ENCODE measurements at places on chromosomes 16 and 17.

DNA sequence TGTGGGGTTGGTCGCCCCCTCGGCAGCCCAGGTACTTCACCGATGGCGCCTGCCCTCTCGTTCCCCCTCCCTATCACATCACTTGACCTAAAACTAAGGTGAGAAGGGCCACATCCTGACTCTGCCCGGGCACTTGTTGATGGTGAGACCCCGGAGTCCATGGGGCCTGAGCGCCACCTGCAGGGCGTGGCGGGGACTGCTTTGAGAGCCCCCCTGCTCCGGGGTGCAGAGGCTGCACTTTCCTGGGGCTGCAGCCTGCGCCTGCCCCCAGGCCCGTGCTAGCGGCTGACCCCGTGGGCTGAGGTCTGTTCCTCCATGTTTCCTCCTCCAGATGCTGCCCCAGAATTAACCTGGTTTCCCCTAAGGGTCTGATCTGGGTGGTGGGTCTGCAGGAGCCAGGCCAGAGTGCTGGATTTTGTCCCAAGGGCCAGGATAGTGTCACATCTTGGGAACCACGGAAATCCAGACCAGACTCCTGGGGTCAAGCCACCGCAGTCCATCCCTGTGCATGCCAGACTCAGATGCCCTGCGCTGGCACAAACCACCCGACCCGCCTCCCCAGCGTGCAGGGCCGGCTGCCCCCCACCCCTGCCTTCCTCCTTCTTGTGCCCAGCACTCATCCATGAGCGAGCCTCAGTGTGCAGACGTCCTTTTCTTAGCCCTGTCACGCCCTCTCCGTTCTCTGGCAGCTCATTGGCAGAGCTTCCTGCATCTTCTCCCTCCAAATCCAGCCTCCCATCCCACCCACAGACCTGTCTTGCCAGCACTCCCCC is 2.7 kb downstream of the NDUFAF8 start:
- DNase-seq: peak; percentile 81

DNA sequence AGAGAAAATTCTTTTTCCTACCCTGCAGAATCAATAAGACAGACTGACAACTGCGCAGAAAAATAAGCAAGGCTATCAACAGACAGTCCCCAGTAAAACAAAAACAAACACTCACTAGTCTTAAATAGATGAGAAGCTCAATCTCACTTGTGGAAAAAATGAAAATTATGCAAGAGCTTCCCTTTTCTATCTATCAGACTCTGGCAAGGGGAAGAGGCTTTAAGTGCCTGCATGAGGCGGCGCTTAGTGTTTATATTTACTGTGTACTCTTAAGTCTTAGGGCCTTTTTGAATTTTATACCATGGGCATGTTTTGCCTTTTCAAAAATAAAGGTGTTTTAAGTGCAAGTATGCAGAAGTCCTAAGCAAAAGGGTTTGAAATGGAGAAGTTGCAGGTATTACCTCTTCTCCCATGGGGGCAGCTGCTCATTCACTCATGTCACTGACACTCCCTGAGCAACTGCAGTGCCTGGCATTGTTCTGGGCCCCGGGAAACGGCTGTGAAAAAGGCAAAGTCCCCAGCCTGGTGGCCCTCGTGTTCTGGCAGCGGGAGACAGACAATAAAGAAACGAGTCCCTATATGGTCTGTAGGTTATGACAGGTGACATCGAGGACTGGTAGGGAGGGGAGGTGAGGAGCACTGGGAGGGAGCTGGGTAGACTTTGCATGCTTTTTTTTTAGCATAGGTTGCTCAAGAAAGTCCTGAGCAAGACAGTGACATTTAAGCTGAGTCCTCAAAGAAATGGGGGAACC is 35.2 kb downstream of the HSBP1 start:
- DNase-seq: peak; percentile 62

DNA sequence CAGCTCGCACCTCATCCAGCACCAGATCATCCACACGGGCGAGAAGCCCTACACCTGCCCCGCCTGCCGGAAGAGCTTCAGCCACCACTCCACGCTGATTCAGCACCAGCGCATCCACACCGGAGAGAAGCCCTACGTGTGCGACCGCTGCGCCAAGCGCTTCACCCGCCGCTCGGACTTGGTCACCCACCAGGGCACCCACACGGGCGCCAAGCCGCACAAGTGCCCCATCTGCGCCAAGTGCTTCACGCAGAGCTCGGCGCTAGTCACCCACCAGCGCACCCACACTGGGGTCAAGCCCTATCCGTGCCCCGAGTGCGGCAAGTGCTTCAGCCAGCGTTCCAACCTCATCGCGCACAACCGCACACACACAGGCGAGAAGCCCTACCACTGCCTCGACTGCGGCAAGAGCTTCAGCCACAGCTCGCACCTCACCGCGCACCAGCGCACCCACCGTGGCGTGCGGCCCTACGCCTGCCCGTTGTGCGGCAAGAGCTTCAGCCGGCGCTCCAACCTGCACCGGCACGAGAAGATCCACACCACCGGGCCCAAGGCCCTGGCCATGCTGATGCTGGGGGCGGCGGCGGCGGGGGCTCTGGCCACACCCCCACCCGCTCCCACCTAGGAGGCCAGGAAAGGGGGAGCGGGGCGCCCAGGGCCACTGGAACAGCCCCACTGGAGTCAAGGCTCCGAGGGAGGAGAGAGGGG is 7.5 kb downstream of the ZNF205 start:
- no peak for DNase-seq

GRCh38 chr17:384622-385177 is 32.1 kb upstream of the RPH3AL start:
- DNase-seq: no peak

DNA sequence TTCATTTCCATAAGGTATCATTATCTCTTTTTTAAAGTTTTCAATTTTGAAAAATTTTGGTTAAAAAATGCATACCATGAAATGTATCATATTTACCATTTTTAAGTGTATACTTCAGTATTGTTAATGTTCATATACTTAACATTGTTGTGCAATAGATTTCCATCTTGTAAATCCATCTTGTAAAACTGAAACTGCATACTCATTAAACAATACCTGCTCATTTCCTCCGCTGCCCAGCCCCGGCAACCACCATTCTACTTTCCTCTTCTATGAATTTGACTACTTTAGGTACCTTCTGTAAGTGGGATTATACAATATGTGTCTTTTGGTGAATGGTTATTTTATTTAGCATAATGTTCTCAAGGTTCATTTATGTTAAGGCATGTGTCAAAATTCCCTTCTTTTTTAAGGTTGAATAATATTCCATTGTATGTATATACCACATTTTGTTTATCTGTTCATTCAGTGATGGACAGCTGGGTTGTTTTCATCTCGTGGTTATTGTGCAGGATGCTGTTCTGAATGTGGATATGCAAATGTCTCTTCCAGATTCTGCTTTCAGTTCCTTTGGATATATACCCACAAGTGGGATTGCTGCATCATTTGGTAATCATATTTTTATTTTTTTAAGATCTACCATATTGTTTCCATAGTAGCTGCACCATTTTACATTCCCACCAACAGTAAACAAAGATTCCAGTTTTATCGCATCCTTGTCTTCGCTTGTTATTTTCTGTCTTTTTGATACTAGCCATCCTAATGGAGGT is 6.7 kb downstream of the CCL2 start:
- DNase-seq: no peak

GRCh38 chr17:45584092-45585036 is 93.8 kb upstream of the PLEKHM1 start:
- peak; percentile 89 for DNase-seq

GRCh38 chr16:56891685-56892084 is 26.7 kb downstream of the SLC12A3 start:
- DNase-seq: no peak

DNA sequence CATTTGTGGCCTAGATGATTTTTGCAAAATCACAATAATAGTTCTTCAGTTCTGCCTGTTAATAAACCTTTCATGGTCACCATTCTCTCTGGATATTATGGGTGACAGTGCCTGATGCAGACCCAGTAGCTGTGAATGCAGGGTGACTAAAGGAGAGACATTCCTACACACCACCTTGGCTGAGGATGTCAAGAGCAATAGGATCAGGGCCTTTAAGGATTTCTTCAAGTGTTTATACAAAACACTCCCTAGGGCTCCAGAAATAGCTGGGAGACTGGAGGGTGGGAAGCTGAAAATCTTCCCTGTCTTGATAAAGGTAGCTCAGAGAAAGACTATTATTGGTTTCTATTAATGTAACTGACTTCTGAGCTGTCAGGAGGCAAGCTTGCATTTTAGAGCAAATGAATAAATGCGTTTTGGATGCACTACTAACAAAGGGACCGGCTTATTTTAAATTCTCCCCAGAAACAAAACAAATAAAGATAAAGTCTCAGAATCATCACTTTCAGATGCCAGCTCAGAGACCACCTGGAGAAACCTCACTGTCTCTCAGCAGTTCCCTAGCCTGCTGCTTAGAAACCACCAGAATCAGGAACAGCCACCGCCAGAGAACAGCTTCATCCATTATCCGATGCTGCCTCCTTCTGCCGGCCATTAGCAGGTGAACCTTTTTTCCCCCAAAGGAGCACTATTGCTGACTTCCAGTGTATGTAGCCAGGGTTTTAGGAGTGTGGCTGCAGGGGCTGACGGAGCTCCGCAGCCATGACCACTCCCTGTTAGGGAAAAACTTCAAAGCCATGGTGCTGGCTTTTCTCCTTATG is 171.4 kb upstream of the DYNLRB2 start:
- peak; percentile 23 for DNase-seq

DNA sequence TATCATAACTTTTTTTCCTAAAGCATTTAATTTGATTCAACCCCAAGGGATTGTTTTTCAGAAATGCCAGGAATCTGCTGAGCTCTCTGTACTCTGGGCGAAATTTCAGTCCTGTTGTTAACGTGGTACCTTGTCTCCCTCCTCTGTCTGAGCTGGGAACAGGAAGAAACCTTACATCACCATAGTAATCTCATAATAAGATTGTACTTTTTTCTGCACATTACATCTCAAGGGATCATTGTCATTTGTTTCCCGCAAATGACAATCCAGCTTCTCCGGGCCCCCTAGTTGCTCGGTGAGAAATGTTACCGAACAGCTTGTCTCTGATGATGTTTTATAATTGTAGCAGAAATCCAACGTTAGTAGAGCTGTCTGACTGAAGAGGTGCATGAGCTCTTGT is 152.7 kb upstream of the ERCC4 start:
- no peak for DNase-seq

- DNase-seq: no peak
Observed at GRCh38 chr17:82355770-82356427, 3.1 kb upstream of the TEX19 start.

- no peak for DNase-seq
Observed at GRCh38 chr16:68717684-68718083, 19.4 kb upstream of the CDH1 start.

GRCh38 chr16:12551946-12552345 is 251.7 kb downstream of the CPPED1 start:
- no peak for DNase-seq

GRCh38 chr17:60154616-60155426 is 5.0 kb downstream of the CA4 start:
- no peak for DNase-seq

DNA sequence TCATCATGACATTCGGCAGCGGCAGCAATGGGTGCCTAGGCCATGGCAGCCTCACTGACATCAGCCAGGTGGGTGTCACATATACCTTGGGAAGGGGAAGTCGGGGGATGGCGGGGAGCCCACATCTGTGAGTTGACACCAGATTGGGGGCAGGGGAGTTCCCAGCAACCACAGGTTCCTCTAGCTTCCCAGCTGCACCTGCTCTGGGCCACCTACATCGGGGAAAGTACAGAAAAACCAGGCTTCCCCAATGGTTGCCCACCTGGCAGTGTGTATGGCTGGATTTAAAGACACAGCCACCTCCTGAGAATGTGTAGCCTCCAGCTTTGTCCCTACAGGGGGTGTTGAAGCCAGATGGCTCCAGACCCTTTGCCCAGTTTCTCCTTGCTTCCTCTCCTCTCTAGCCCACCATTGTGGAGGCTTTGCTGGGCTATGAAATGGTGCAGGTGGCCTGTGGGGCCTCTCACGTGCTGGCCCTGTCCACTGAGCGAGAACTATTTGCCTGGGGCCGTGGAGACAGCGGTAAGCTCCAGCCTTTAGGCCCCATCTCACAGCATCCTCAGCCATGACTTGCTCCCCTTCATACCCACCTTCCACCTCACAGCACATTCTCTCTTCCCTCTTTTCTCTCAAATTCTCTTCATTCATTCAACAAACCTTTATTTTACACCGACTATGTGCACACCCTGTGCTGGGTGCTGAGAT is 5.0 kb upstream of the TRAF4 start:
- DNase-seq: no peak

DNA sequence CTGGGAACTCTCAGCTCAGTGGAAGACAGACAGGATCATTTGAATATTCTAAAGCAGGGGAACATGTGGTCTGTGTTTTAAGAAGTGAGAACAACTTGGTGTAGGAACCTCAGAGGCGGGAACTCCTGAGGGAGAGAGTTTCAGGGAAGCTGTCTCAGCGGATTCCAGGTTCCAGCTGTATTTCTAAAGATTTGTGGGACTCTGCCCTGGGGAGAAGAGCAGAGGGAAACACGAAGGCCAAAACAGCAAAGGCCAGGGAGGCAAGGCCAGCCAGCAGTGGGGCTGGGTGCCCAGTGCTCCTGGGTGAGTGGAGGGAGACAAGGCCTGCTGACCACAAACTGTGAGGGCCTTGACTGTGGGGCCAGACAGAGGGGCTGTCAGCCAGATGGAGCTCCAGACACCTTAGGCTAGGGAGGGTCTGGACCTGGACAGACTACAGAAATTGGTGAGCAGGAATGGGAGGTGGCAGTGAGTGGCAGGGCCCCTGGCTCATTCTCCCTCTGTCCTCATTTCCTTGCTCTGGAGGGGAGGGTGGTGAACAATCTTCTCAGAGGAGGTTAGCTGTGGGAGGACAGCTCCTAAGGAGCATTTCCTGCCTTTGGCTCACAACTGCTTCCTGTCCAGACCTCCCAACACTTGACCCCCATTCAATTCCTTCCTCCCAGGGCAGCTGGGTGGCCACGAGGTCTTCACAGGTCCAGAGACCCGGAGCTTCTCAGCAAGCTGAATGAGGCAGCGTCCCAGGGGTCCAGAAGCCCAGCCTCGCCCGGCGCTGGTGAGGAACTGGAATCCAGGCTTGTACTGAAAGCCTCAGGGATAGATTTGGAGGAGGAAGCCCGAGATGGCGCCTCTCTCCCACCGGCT is 21.0 kb upstream of the FZD2 start:
- DNase-seq: peak; percentile 48

DNA sequence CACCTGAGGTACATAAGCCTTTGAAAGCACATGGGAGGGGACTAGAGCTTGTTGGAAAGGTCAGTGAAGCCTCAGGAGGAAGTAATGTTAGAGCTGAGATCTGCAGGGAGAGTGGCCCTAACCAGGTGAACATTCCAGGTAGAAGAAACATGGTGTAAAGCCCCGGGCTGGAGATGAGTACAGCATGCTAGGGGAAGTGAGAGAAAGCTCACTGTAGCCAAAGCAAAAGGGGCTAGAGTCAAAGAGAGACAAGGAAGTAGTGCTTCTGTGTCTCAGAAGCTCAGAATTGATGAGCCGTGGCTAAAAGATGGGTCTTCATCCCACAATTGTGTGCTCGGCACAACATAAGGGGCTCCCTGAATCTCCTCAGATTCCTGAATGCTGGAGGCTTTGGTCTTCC is 481.8 kb downstream of the XYLT1 start:
- DNase-seq: no peak

- DNase-seq: no peak
Observed at GRCh38 chr16:12482455-12483220, 321.0 kb downstream of the CPPED1 start.
